ENCODE measurements at places on chromosomes 2 and 18.
A peak's percentile ranks its signal among the peaks of the same experiment; 100 is the strongest.

GRCh38 chr2:240429872-240430491, 5.5 kb upstream of the GPC1 start:
- no peak for DNase-seq

- no peak for DNase-seq
Measured at GRCh38 chr2:219027511-219028055, 13.7 kb downstream of the CFAP65 start.

DNA sequence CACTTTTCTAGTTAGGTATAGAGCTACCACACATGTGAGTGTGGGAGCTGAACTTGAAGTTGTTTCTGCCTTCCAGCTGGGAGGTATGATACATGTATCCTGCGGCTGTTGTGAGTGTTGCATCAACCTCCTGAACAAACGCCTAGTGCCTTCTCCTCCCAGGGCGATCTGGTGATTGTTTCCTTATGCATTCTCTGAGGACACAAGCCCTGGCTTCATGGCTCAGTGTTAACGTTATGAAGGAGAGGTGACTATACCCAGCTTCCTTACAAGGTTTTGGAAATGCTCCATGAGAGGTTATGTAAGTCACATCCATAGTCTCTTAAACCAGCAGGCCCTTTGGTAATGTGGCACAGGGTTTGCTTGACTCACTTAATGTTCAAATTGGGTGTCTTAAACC, 64.9 kb downstream of the SPRED2 start:
- no peak for DNase-seq

DNA sequence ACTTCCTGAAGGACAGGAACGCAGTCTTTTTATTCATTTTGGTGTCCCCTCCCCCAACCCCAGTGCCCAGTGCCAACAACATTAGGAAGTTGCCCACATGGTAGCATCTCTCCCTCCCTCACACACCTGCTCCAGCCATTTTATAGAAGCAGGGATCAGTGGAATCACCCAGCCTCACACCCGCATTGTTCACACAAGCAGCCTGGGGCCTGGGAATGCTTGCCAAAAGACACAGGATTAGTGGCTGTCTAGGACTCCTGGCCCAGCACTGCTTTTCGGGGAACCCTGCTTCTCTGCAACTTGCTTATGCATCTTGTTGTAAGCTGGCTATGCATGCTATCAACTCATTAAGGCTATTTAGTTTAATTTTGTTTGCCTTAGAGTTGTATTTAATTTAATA, 17.9 kb downstream of the TMEM37 start:
- no peak for DNase-seq

GRCh38 chr2:225025917-225026571, 16.2 kb downstream of the DOCK10 start:
- no peak for DNase-seq

DNA sequence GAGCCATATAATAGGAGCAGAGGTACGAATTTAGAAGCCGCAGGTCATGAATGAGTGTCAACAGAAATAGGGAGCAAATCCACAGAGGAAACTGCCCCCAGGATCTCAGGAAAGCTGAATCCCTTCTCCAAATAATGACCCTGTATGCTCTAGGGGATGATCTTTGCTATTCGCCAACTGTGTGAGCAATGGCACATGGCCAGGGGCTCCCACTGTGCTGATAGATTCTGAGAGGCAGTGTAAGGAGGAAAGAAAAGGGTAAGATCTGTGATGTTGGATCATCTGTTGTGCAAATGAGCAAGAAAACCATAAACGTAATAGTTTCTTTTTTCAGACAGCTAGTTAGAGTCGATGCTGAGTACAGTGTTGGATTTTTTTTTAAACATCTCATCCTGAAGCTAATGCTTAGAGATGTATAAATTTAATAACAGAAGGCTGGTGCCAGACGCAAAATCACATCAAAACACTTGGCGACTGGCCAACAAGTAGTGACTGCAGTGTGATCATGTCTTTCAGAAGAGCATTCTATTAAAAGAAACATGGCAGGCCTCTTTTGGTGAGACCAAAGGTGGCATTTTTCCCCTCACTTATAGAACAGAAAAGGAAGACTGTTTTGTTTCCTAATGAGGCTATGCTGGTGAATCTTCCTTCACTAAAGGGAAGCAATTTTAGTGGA, 77.4 kb downstream of the ABCA12 start:
- no peak for DNase-seq

DNA sequence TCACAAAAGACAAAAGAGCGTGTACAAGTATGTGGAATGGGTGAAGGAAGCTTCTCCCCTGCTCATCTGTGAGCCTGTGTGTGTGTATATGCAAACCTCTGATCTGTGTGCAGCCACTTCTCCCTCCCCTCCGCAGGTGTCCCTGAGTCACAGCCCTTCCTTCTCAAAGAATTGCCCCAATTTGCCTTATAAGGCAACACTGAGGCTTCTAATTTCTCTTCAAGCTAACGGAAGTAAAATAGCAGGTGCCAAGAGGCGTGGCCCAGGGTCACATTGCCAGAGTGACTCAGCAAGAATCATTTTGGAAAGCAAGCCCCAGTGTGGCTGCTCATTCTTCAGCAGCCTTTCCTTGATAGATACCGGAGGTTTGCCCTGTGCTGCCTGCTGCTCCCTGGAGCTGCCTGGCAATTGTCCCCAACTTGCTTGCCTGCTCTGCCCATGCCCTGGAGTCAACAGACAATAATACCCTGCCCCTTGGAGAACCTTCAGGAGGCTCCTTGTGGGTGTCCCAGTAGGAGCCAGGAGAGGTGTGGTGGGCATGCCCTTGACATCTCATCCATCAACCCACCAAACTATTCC, 37.3 kb upstream of the BMP10 start:
- DNase-seq = peak; percentile 61

DNA sequence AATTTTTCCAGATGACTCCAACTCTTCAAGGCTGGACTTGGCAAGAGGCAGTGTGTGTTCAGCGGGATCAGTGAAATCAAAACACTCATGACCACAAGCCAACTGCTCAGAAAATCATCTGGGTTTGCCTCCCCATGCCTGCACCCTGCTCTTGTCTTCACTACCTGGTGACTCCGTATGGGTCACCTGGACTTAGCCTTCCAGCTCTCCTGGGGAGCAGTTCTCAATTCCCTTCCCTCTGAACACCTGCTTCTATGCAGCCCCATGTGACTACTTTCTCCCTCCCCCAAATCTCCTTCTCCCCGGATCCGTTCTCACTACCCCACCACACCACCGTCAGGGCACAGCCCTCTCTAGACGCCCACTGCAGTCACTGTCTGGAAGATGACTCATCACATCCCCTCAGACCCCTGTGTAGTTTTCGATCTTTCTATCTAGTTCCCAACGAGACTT, 130.2 kb upstream of the ID2 start:
- no peak for DNase-seq

- DNase-seq = no peak
Measured at GRCh38 chr2:157442636-157443035, 1.3 kb downstream of the CYTIP start.

GRCh38 chr2:46825939-46826568, 89.6 kb downstream of the MCFD2 start:
- no peak for DNase-seq

DNA sequence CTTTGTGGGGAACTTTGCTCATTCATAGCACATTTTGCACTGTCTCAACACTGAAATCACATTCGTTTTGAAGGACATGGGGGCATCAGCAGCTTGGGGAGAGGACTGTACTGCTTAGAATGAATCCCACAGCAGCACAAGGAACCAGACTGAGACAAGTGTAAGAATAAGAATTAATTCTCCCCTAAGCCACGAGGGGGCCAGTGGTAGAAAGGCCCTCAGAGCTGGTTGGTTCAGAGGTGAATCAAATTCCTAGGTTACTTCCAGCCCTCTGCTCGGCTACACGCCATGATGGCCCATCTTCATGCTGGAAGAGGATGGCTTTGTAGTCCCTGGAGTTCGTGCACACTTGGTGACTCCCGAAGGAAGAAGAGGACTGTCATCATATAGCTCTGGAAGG, 12.0 kb upstream of the MC5R start:
- no peak for DNase-seq

DNA sequence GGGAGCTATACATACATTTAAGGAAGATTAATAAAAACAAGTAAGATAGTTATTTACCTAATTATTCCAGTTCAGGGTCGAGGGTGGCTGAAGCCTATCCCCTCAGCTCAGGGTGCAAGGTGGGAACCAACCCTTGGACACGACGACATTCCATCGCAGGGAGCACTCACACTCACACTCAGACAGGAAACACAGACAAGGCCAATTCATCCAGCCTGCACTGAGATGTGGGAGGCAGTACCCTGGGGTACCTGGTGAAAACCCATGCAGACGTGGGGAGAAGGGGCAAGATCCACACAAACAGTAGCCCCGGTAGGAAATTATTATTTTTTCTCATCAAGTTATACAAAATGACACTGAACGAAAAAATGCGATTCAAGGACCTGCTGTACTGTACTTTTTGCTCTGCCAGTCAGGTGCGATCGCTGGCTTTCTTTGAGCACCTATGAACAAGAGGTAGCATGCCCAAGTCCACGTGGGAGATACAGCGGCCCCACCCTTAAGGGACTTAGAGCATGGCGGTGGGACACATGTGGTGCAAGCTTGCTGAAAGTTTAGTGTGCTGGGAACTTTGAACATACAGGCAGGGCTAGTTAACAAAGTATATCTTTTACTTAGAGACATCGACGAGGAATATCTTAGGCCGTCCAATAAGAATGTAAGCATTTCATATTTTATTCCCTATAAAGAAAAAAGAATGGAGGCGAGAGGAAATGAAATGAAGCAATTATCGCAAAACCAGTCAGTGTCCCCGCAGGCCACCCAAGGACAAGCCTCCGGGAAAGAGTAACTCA, 624 bp downstream of the METTL8 start:
- no peak for DNase-seq

GRCh38 chr2:218438596-218438995, 19.7 kb downstream of the VIL1 start:
- no peak for DNase-seq

DNA sequence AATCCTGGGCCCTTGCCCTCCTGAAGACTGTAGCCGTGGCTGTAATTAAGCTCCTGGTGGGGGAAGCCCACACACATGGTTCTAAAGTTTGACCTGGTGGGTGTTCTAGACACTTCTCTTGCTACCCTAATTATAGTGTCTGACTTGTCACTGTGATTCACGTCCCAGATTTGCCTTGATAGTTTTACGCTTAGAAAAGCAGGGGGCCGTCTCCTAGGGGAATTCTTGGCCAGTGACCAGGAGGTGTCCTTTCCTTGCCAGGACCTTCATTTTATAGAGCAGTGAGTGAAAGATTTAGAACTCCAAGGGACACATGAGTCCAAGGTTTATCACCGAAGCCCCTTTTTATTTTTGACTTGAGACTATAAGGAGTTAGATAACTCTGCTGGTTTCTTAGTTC, 9.0 kb downstream of the TMEM214 start:
- no peak for DNase-seq

DNA sequence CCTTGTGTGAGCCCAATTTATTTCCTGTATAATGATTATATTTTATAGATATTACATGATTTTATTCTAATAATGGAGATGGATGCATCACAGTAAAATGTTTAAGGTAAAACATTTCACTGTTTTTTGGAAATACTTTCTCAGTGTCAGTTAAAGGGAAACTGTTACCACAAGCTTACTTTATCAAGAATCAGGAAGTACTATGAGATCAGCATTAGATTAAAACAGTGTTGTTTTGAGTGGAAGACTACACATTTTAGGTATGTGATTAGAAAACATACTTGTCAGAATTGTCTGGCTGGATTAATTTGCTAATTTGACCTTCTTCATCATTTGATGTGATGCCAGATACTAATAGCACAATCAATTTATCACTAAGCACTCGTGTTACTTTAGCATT, at the start of gene HRH4:
TSS of gene HRH4 (plus strand) at position 250 of the 400 bp plus-strand sequence. CDS start at position 342, 92 bp downstream.
- DNase-seq = no peak

GRCh38 chr2:39720970-39721369, 55.3 kb downstream of the TMEM178A start:
- DNase-seq = no peak

- no peak for DNase-seq
Measured at GRCh38 chr18:63683152-63683551, 19.6 kb upstream of the SERPINB11 start.

GRCh38 chr18:61551586-61551985, 218.4 kb downstream of the CDH20 start:
- no peak for DNase-seq

GRCh38 chr2:22826703-22827102, 558.3 kb upstream of the KLHL29 start:
- DNase-seq = no peak

- DNase-seq = no peak
Measured at GRCh38 chr2:105989070-105989469, 205.0 kb downstream of the UXS1 start.

GRCh38 chr18:10927286-10927992, 221.9 kb downstream of the PIEZO2 start:
- DNase-seq = no peak

GRCh38 chr18:64017870-64018269, 48.0 kb downstream of the SERPINB8 start:
- DNase-seq = no peak

DNA sequence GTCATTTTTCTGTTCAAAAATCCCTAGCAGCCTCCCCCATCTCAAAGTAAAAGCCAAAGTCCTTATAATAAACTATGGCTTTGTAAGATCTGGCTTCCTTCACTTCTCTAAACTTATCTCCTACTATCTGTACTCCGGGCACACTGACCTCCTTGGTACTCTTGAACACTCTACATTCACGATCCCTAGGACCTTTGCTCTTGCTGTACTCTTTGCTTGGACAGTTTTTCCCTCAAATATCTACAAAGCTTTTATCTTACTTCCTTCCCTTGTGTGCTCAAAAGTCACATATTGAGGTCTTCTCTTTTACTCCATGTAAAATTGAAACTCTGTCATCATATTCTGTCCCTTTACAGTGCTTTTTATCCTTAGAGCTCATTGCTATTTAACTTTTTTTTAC, 616.6 kb downstream of the IRS1 start:
- DNase-seq = no peak

- no peak for DNase-seq
Measured at GRCh38 chr2:121076498-121076820, 208.5 kb downstream of the TFCP2L1 start.

GRCh38 chr2:1482253-1482675, 69.0 kb downstream of the TPO start:
- no peak for DNase-seq

DNA sequence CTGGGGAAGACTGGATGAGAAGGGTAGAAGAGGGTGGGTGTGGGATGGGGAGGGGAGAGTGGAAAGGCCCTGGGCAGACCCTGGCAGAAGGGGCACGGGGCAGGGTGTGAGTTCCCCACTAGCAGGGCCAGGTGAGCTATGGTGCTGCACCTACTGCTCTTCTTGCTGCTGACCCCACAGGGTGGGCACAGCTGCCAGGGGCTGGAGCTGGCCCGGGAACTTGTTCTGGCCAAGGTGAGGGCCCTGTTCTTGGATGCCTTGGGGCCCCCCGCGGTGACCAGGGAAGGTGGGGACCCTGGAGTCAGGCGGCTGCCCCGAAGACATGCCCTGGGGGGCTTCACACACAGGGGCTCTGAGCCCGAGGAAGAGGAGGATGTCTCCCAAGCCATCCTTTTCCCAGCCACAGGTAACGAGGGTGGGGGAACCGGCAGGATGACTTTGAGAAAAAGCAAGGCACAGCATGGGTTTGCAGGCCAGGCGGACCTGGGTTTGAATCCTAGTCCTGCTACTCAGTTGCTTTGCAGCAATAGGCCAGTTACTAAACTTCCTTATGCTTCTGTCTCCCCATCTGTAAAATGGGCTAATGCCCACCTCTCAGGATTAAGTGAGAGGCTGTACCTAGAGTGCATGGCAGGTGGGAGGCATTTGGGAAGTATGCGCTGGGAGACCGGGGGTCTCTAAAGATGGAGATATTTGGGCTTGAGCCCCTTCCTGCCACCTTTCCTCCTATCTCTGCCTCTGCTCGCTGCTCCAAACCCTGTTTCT, at the start of gene INHA:
TSS of gene INHA (plus strand) at position 74 of the 765 bp plus-strand sequence. CDS start at position 139, 65 bp downstream.
- no peak for DNase-seq

GRCh38 chr2:49686897-49687442, 532.7 kb upstream of the FSHR start:
- no peak for DNase-seq

Measured in stimulated activated CD4-positive, alpha-beta T cell treated with anti-CD3 and anti-CD28 coated beads, TNF-alpha, amount 100 ng/mL, for 1 hour (primary cell).